ENCODE measurements at places on chromosomes 3 and 15.

GRCh38 chr15:38638811-38639210, 74.2 kb upstream of the RASGRP1 start:
- no peak for DNase-seq

DNA sequence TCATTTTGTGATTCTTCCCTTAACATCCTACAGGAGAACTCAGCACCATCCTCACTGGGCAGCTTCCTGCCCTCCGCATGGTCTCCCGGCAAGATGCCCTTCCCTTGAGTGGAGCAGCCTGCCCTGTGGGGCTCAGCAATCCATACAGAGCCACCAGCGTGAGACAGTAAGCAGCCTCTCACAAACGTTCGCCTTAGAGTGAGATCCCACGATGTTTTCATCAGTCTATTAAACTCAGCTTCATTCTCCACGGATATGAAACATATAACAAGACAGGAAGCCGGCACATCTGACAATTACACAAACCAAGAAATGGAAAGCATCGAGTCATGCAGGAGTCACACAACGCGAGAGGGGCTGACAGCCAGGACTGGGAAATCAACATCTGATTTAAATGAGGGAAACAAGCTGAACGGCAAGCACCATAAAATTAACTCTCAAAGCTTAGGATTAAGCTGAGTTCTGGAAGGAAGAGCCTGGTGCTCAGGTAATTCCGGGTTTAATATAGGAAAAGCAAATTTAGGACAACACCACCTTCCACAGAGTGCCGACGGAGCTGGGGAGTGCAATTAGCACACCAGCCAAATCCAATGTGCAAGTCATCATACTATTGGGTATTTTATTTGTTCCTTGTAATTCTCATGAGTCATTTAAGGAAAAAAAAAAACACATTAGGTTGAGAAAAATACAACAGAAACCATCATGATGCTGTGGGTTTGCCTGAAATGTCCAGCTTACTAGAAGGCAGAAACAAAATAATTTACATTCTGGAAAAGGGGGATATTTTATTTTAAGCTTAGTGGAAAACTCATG, 272.0 kb downstream of the OCA2 start:
- no peak for DNase-seq

DNA sequence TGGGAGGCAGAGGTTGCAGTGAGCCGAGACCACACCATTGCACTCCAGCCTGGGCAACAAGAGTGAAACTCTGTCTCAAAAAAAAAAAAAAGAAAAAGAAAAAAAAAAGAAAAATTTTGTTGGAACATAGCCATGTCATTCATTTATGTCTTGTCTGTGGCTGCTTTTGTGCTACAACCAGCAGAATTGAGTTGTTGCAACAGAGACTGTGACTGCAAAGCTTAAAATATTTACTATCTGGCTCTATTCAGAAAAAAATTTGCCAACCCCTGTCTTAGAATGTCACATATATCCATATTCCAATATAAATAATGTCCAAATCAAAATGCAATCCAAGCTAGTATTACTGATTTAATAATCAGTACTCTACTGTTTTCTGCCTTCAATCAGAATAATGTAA, 25.1 kb downstream of the CD80 start:
- no peak for DNase-seq

DNA sequence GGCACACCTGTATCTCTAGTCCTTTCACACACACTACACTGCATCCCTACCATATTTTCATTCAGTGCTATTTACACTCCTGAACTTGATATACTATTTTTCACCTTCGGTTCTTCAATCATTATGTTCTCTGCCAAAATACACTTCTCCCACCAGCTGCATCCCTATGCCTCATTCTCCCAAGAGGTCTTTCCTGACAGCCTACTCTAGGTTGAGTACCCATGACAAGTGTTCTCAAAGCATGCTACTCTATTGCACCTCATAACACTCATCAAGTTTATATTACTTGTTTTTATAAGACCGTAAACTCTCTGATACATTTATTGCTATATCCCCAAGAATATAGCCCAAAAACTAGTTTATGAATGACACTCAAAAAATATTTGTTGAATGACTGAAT, 549.5 kb downstream of the PYDC2 start:
- DNase-seq = no peak

All from hippocampal formation (tissue), 2 donors.